ENCODE measurements at places on chromosomes 6 and 20.
A peak's percentile ranks its signal among the peaks of the same experiment; 100 is the strongest.

GRCh38 chr6:105431226-105431625 lies 28.3 kb upstream of the PREP start:
- DNase-seq, result peak; percentile 63

DNA sequence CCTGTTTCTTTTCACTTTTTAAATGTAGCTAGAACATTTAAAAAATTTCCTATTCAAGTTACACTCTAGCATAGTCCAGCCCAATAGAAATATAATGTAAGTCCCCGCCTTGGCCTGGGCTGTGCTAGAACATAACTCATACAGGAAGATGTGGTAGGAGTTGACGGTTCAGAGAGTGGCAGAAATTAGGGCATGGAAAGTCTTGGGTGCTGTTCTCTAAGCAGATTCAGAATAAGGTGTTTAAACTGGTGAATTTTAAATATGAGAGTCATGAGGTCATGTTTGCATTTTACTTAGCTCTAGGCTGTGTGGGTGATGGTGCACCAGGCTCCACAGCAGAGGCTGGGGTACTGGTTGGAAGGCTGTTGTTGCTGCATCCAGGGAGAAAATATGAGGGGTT lies 256.5 kb downstream of the FARS2 start:
- DNase-seq, result peak; percentile 54

GRCh38 chr20:19026121-19026878 lies 186.1 kb upstream of the SLC24A3 start:
- no peak for DNase-seq

GRCh38 chr6:118042855-118043254 lies 135.8 kb downstream of the SLC35F1 start:
- no peak for DNase-seq

DNA sequence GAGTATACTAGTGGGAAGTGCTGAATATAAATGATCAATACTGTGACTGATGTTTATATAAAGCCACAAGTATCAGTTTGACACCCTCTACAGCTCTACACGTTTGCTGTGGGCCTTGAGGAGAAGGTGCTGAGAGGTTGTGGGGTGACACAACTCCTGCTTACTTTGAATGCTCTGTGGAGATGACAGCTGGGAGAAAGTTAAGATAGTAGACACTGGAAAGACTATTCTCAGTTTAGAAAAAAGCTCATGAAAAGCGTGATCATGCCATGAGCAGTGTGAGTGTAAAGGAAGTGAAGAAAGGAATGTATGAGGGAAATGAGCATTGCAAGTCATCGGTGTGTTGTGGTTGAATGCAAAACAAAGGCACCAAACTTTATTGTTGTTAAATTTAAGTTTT lies 215.8 kb downstream of the UTRN start:
- DNase-seq, result no peak

DNA sequence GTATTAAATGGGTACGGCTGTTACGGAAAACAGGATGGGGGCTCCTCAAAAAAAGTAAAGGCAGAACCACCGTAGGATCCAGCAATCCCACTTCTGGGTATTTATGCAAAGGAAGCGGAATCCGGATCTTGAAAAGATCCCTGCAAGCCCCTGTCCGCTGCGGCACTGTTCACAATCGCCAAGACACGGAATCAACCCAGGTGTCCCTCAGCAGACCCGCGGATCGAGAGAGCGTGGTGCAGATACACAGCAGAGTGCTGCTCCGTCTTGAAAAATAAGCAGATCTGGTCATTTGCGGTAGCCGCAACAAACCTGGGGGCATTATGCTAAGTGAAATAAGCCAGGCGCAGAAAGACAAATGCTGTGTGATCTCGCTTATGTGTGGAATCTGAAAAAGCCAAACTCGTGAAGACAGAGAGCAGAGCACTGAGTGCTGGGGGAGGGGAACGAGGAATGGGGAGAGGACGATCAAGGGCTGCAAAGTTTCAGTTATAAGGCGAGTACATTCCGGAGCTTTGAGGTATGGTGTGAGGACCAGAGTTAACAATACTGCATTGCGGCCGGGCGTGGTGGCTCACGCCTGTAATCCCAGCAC lies 41.3 kb downstream of the NTSR1 start:
- no peak for DNase-seq

DNA sequence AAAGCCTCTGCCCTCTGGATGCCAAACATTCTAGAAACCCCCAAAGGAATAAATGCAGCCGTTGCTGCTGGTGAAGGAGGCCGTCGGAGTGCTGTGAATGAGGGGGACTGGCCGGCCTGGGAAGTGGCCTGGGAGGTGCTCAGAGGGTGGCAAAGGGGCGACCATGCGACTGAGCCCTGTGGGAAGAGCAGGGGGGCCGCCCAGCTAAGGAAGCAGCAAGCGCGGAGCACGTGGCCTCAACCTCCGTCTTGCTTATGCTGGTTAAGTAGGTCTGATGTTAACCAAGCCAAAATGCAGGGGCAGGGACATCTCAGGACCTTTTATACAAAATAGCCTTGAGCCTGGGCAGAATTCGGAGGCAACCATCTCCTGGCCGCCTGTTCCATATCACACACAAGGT lies 381.5 kb downstream of the TAF4 start:
- DNase-seq, result no peak

GRCh38 chr20:63356931-63357879 lies 3.9 kb downstream of the CHRNA4 start:
- DNase-seq, result no peak

DNA sequence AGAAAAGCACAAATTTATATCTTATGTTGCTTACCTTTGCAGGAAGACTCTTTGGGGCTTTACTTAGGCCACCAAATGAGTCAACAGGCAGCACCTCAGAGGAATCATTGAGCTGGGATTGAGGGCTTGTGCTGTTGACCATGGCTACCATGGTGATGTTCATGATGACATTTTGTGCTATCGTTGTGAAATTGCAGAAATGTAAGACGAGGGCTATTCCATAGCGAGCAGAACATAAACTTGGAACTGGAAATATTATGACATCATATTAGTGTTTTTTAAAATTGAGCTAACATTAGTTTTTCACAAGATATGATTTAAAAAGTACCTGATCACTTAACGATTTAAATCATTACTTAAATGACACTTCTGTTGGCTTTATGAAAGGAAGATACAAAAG lies 11.8 kb downstream of the SLC17A3 start:
- DNase-seq, result no peak

DNA sequence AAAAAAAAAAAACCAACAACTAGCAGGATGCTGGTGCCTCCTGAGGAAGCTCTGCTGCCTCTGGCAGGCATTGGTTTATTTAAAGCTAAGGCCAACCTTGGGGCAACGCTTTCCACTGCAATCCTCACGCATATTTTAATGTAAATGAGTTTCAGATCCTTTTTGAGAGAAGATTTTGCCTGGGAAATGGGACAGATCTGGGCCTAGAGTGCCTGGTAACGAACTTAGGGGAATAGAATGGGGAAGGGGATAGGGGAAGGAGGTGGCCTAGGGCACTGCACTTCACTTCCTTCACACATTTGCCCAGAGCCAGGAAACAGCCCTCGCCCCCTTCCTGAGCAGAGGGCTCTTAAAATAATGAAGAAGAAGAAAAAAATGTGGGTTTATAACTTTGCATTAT lies 132.7 kb upstream of the TMEM170B start:
- no peak for DNase-seq

GRCh38 chr6:90382760-90383159 lies 86.1 kb upstream of the BACH2 start:
- DNase-seq, result no peak

DNA sequence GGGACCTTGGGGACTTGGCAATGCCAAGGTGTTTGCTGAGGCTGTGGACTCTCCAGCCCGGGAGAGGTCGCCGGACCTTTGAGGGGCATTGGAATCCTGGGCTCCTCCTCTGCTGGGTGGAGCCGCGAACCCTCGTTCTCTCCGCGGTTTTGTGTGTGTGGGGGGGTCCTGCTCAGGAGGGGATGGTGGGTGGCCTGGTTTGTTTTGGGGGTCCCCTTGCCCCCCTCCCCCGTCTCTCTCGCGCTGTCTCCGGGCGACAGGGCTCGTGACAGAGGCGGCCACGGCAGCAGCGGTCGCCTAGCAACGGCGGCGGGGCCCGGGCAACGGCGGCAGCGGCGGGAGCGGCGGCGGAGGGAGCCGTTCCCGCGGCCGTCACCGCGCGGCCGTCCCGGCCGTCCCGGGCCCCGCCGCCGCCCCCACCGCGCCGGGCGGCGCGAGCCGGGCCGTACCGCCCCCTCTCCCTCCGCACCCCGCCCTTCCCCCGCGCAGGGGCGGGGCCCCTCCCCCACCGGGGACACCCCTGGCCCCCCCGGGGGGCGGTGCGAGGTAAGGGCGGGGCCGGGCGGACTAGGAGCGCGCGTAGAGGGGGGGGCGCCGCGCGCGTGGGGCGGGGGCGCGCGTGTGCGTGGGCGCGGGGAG lies 7.8 kb downstream of the SYNGAP1 start:
- peak; percentile 66 for DNase-seq

DNA sequence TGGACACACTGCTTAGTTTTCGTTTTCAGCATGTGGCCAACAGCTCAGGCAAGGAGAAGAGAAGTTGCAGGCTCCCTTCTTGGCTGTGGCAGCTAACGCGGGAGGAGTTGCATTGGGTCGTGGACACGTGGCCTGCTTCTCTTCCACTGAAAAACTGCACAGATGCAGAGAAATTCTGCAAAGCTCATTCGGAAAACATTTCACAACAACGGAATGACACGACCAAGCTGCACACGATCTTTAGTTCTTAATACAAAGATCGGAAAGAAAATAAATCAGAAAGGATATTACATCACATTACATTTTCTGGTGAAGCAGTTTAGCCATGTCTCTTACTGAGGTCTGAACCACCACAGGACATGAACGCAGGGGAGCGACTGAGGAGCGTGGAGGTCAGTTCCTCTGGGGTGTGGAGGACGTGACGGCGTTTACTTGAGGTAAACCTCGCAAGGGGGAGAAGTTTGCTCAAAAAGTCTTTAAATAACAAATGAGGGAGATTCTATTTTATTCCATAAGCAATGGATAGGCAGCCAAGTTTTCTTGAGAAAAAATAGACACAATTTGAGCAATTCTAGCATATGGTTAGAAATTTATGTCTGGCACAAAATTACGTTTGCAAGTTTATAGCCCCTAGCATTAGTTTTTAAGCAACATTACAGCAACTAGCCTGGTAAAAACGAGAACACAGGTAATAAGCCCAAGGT lies 178.3 kb downstream of the THBS2 start:
- DNase-seq, result no peak

- DNase-seq, result no peak
Measured at GRCh38 chr6:35377002-35377401, 34.6 kb downstream of the PPARD start.
